ENCODE measurements at places on chromosomes 12 and 14.

- no peak for DNase-seq
Observed at GRCh38 chr14:78823516-78823915, 653.3 kb downstream of the NRXN3 start.

GRCh38 chr12:14656846-14657245, 39.6 kb downstream of the GUCY2C start:
- DNase-seq: no peak

DNA sequence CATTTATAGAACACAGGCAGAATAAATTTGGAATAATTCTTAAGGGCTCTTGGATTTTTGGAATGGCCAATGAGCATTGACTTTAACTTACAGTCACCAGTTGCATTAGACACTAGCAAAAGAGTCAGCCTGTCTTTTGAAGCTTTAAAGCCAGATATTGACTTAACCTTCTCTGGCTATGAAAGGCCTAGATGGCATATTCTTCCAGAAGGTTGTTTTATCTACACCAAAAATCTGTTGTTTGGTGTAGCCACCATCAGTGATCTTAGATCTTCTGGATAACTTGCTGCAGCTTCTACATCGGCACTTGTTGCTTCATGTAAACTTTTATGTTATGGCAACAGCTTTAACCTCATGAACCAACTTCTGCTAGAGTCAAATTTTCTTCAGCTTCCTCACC, 10.4 kb downstream of the PCNX1 start:
- no peak for DNase-seq

DNA sequence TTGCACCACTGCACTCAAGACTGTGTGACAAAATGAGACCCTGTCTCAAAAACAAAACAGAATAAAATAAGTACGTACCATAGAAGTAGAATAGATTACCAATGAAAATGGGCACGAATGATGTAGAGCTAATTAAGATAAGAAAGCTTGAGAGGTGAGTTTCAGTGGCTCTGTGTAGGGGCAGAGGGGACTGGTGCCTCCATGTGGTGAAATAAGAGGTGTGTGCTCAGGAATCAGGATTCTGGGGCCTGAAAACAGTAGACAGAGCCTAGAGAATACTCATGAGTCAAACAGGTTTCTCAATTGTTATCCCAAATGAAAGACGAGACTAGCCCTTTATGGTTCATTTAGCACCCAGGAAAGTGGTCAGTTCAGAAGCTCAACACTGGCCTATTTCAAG, 1145.1 kb downstream of the FLRT2 start:
- DNase-seq: no peak

GRCh38 chr14:100076606-100077005, 11.4 kb downstream of the EVL start:
- DNase-seq: no peak

- no peak for DNase-seq
Observed at GRCh38 chr14:70995671-70996070, 88.4 kb downstream of the PCNX1 start.

DNA sequence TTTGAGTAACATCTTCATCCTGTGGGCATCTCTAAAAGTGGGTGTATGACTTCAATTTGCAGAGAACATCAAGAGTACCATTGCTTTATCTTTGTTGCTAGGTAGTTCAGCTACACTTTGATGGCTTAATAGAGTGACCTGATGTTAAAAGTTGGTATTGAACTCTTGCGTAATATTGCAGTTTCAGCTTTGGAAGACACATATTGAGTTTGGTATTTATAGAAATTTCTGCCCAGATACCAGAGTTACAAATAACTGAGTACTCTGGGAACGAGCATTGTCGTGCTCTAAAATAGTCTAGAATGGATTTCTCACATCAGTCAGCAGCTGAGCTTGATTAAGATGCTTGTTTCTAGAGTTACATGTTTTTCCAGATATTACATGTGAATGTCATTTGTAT, 24.8 kb upstream of the AKAP5 start:
- DNase-seq: no peak

- DNase-seq: peak; percentile 96
Observed at GRCh38 chr14:75660630-75661498, at the start of the genes ERG28 and TTLL5. Gene ERG28, minus strand, starts transcription at chr14:75660876. Its CDS starts 3,374 bp downstream, at chr14:75657502. Gene TTLL5, plus strand, starts transcription at chr14:75661246. Its CDS starts 1,904 bp downstream, at chr14:75663150.

GRCh38 chr12:3275171-3276041, 198.2 kb downstream of the TSPAN9 start:
- peak; percentile 76 for DNase-seq

DNA sequence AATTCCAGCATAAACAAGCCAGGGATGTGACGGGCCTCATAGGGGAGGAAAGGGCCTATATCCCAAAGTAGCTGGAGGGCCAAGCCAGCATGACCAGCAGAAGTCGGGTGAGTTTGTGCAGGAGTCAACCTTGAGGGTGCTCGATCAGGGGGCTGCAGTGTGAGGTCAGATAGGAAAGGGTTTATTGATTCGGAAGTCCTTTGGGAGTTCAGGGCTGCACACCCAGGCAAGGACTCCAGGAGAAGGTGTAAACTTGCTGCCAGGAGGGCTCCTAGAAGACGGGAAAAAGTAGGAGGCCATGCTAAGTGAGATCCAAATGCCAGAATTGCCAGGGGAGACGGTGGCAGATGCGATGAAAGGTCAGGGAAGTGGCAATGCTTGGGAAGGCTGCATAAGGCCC, 3.4 kb upstream of the OAS2 start:
- DNase-seq: no peak

GRCh38 chr12:47350062-47350408, 270.3 kb upstream of the AMIGO2 start:
- DNase-seq: no peak

- DNase-seq: no peak
Observed at GRCh38 chr14:39097159-39097558, 5.9 kb downstream of the SEC23A start.

DNA sequence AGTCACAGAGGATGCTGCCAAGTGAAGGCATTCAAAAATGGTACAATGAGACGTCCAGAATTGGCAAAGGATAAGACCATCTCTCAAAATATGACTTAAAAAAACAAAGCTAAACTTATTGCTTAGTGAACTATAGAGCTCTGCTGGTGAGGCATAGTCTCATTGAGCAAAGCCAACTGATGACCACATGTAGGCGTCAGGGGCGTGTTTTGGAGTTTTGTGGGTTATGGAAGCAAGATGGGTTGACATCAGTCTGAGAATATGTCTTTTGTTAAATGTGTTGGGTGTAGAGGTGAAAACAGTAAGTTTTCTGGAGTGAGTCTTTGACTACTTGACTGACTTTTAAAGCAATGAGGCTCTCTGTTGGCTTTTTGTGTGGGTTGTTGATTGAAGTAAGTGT, 47.2 kb downstream of the ATL1 start:
- DNase-seq: no peak

GRCh38 chr14:101595887-101596721, 34.8 kb downstream of the DIO3 start:
- DNase-seq: no peak

- DNase-seq: no peak
Observed at GRCh38 chr12:101839324-101840283, 8.8 kb upstream of the GNPTAB start.

- no peak for DNase-seq
Observed at GRCh38 chr14:96554315-96554910, 52.2 kb downstream of the PAPOLA start.

DNA sequence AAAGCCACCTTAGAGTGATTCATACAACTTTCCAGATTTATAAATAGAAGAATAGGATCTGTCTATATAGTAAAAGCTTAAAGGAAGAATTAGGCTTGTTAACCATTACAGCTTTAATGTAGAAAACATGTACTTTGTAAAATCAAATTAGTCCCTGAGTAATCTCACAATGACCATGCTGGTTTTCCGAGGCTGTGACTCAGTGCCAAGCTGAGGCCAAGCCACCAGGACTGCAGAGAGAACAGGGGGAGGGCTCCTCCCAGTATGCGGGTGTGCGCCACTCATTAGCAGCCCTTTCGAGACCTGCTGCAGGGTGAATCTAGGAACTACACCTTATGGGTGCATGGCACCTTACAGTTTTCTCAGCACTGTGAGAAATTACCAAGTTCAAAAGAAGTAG, 167.0 kb downstream of the EFCAB11 start:
- DNase-seq: no peak

DNA sequence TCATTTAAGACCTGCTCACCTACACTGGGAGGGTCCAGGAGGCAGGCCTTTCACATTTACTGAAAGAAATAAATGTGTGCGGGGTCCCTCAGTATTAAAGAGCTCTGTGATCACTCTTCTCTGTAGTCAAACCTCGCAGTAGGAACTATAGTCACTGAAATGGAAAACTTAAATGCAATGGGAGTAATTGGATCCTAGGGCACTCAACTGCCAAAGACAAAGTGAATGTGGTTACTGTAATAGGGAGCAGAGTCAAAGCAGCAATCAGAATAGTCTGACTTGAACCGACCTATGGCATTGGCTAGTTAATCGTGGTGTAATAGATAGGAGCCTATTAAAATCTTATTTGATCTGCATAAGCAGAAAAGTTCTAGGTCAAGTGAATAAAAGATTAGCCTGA, 26.6 kb upstream of the DYRK2 start:
- DNase-seq: no peak

- DNase-seq: no peak
Observed at GRCh38 chr14:42141328-42141727, 534.7 kb downstream of the LRFN5 start.

GRCh38 chr14:51873221-51873893, 12.9 kb downstream of the GNG2 start:
- no peak for DNase-seq

DNA sequence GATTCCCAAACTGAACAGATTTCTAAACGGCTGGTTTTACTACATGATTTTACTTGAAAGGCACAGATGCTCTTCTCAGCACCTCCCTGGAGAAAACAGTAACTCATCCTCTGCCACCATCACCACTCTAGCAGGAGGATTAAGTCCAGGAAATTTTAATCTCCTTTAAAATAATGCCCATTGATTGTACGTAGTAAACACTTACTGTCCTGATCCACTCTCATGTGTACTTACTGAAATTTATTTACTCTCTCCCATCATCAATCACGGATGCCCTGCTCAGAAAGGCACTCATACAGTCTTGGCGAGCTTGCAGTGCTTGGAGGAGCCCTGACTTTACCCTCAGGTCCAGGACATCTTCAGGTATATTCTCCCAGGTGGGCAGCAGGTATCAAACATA, 239.8 kb upstream of the EGLN3 start:
- no peak for DNase-seq

Data from right lobe of liver (tissue), 6 donors.